ENCODE measurements at places on chromosomes 13 and 19. TPM values are rescaled to one million over a fixed set of nuclear protein-coding genes. Genes with fewer than 3 reads are reported as not detected.
A peak's percentile ranks its signal among the peaks of the same experiment; 100 is the strongest.

DNA sequence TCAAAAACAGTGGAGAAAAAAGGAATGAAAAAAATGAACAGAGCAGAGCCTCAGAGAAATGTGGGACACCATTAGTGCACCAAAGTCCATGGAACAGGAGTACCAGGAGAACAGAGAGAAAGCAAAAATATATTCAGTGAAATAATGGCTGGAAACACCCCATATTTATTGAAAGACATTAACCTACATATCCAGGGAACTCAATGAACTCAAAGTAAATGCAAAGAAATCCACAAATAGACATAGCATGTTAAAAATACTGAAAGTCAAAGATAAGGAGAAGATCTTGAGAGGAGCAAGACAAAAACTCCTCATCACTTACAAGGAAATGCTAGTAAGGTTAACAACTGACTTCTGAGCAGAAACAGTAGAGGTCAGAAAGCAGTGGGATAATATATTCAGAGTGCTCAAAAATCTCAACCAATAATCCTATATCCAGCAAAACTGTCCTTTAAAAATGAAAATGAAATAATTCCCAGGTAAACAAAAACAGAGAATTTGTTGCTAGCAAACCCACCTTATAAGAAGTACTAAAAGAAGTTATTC, 35.6 kb downstream of the METTL21C start:
- DNase-seq, result no peak
- no peak overlapping the region for H3K27ac ChIP-seq

- H3K36me3 ChIP-seq, result no peaks in the 10 kb centered on the region
- H3K4me3 ChIP-seq, result no peak overlapping the region
- no peaks in the 10 kb centered on the region for H3K27me3 ChIP-seq
- no peak for DNase-seq
Measured at GRCh38 chr13:32248801-32249200, 66.4 kb downstream of the ZAR1L start.

DNA sequence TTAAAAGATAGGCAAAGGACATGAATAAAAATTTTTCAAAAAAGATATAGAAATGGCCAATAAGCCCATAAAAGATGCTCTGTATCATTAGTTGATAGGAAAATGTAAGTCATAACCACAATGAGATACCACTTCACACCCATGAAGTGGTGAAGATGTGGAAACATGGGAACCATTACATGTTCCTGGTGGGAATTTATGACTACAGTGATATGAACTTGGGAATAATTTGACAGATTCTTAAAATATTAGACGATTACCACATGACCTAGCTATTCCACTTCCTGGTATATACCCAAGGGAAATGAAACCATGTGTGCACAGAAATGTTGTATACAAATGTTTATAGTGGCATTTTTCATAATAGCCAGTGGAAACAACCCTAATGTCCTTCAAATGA, 232.2 kb downstream of the GGACT start:
- no peaks in the 10 kb centered on the region for H3K27me3 ChIP-seq
- DNase-seq, result no peak
- no peak overlapping the region for H3K27ac ChIP-seq

Gene RASIP1
- total RNA-seq, result 0.57 TPM

DNA sequence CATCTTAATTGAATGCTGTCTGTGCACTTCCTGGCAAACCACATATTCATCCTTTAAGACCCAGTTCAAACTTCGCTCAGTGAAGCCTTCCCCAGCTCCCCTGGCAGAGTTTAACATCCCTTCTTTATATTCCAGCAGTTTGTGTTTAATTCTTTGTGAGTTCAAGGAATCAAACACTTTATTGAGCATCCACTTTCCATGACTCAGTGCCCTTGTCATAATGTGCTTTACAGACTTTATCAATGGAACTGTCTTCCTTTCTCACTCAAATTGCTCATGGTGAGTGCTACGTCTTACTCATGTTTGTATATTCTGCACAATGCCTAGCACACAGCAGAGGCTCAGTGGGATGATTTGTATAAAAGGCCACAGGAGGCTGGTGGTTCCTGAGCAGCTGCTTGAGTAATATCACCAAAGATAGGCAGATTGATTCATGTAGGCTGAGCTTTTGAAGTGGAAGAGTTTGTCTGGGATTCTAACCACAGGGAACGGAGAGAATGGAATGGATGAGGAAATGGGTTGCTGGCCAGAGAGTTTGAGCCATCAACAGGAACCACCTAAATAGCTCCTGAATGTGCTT, 44.2 kb downstream of the SERTM1 start:
- no peak for DNase-seq
- H3K27ac ChIP-seq, result no peak overlapping the region
- no peaks in the 10 kb centered on the region for H3K36me3 ChIP-seq

DNA sequence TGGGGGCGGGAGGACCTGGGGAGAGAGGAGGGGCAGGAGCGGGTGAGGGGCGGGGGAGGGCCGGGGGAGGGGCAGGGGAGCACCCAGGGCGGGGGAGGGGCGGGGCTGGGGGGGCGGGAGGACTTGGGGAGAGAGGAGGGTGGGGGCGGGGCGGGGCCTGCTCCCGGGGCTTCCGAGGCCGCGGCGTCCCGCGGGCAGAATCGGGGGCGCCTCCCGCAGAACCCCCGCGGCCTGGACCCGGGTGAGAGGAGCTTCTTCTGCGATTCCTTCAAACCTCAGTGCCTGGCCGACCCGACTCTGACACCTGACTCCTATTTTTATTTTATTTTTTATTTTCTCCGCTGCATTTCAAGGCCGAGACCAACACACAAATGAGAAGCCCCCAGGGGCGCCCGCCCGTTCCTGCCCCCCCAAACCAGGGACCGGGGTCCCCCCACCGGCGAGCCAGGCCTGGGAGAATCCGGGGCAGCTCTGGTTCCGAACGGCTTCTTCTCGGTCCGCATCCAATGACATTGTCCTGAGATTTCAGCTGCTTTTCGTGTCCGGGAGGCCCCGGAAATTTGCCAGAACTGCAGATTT, 470 bp upstream of the GRTP1 start:
- no peak overlapping the region for H3K27ac ChIP-seq
- peak overlapping the region; percentile 26 for H3K4me3 ChIP-seq
- no peaks in the 10 kb centered on the region for H3K36me3 ChIP-seq
- H3K4me1 ChIP-seq, result peaks cover 2% of the 10 kb centered on the region

GRCh38 chr13:108369412-108369811, 99.9 kb downstream of the TNFSF13B start:
- no peak for DNase-seq
- H3K4me3 ChIP-seq, result no peak overlapping the region
- no peak overlapping the region for H3K27ac ChIP-seq
- H3K4me1 ChIP-seq, result no peaks in the 10 kb centered on the region

Gene CALR3
- total RNA-seq, result not detected

DNA sequence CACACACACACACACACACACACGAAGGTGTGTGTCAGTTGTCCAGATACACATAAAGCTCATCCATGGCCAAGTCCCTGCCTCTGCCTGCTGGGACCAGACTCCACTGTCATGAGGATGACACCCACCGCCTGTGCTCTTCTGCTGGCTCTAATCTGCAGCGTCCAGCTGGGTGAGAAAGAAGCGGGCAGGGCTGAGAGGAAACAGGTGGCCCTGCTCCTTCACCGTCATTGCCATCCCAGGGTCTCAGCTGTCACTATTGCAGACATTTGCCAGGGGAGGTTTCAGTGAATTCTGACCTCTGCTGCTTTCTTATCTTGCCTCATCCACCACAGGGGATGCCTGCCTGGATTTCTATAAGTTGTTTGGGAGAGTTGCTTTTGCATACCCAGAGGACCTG, 31.4 kb downstream of the SCGB2B2 start:
- H3K4me1 ChIP-seq, result no peaks in the 10 kb centered on the region
- H3K27ac ChIP-seq, result no peak overlapping the region
- no peak overlapping the region for H3K4me3 ChIP-seq
- H3K36me3 ChIP-seq, result no peaks in the 10 kb centered on the region

Gene TRPC4
- 6.3 TPM for total RNA-seq

Gene HOMER3
- 68.8 TPM for total RNA-seq

DNA sequence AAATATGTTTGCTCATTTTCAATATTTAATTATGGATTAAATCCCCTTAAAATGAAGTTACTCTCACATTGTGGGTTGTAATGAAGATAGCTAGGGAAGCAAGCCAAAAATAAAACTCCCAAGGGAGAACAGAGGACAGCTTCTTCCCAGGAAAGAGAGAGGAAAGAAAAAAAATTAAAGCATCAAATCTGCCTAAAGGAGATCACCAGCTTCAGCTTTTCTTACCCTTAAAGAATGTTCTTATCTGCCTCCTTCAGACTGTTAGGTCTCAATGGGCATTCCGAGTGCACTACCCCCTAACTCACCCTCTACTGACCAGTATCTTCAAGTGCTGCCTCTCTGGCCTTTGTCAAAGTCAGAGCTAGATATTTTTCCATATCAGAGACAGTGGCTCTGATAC, 55.2 kb downstream of the XPO4 start:
- peaks cover 6% of the 10 kb centered on the region for H3K4me1 ChIP-seq
- no peak overlapping the region for H3K27ac ChIP-seq
- DNase-seq, result no peak
- H3K4me3 ChIP-seq, result no peak overlapping the region

- peaks cover 36% of the 10 kb centered on the region for H3K4me1 ChIP-seq
- DNase-seq, result no peak
- H3K4me3 ChIP-seq, result no peak overlapping the region
- no peaks in the 10 kb centered on the region for H3K27me3 ChIP-seq
Measured at GRCh38 chr19:28960586-28960985, 252.4 kb downstream of the UQCRFS1 start.

Gene PAF1
- 45.6 TPM for total RNA-seq

Gene FCAR
- total RNA-seq, result not detected

Gene RETN
- not detected for total RNA-seq

Gene KLHL1
- total RNA-seq, result not detected

DNA sequence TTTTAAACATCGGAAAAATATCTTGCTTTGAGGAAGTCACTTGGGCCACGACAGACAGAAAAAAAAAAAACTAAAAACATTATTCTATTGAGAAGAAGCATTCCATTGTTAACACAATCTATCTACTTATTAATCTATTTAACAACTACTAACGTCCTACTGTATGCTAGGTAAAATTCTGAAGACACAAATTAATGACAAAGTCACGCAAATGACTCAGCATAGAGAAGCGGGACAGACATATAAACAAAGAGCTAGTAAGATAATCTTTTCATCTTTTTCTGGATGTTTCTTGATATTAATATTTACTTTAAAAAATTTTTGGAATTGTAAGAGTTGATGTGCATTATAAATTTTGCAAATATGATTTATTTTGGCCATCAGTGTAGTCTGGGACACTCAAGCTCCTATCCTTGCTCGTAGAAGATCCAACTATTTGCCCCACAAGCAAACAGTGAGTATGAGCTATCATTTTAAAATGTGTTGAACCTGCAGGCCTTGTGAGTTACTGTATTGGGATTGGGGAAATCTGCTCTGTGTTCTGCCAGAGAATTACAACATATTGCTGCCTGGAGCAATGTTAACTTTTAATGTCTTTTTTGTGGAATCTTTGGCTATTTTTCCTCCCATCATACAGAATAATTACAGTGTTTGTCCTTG, 109.1 kb downstream of the PCDH9 start:
- no peak overlapping the region for H3K4me3 ChIP-seq
- H3K27me3 ChIP-seq, result no peaks in the 10 kb centered on the region
- peak overlapping the region; percentile 67 for H3K27ac ChIP-seq
- no peak for DNase-seq
- peaks cover 27% of the 10 kb centered on the region for H3K4me1 ChIP-seq

Gene IRF2BP1
- total RNA-seq, result 30.9 TPM

DNA sequence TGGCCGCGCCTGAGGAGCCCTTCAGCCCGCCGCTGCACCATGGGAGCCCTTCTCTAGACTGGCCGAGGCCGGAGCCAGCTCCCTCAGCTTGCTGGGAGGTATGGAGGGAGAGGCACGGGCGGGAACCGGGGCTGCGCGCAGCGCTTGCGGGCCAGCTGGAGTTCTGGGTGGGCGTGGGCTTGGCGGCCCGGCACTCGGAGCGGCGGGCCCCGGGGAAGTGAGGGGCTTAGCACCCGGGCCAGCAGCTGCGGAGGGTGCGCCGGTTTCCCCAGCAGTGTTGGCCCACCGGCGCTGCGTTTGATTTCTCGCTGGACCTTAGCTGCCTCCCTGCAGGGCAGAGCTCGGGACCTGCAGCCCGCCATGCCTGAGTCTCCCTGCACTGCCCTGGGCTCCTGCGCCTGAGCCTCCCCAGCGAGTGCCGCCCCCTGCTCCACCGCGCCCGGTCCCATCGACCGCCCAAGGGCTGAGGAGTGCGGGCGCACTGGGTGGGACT, 1890.0 kb upstream of the PCDH20 start:
- H3K27me3 ChIP-seq, result no peaks in the 10 kb centered on the region
- no peaks in the 10 kb centered on the region for H3K36me3 ChIP-seq
- H3K4me1 ChIP-seq, result no peaks in the 10 kb centered on the region
- H3K27ac ChIP-seq, result no peak overlapping the region
- H3K4me3 ChIP-seq, result no peak overlapping the region

Gene CGB5
- not detected for total RNA-seq

- peaks cover 3% of the 10 kb centered on the region for H3K4me1 ChIP-seq
- no peaks in the 10 kb centered on the region for H3K36me3 ChIP-seq
- no peak overlapping the region for H3K27ac ChIP-seq
- H3K4me3 ChIP-seq, result no peak overlapping the region
- DNase-seq, result no peak
Measured at GRCh38 chr13:24306632-24307031, 2.7 kb upstream of the C1QTNF9 start.

DNA sequence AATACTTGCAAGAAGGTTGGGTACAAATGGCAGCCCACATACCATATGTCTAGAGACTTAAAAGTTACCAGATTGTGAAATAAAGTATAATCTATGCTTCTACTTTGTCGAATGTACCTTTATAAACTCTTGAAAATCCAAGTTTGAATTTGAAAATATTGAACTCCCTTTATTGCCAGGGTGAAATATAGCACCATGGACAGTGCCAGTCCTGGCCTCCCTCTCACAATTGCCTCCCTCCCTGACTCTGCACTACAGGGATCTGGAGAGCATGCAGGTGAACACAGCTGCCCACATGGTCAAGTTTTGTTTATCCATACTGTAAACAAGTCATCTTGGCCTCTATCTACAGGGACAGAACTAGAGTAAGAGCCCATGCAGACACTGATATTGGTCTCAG, 394.1 kb upstream of the SLITRK6 start:
- H3K4me1 ChIP-seq, result no peaks in the 10 kb centered on the region
- H3K36me3 ChIP-seq, result no peaks in the 10 kb centered on the region
- H3K27ac ChIP-seq, result no peak overlapping the region

- peak within 1 kb of the TSS; percentile 97 for H3K4me3 ChIP-seq
- H3K4me1 ChIP-seq, result peaks cover 20% of the 10 kb centered on the region
- H3K27me3 ChIP-seq, result peaks cover 24% of the 10 kb centered on the region
- no peaks in the 10 kb centered on the region for H3K36me3 ChIP-seq
- peak; percentile 99 for DNase-seq
Measured at GRCh38 chr13:25286969-25287961, at the start of gene MTMR6. Gene MTMR6 (minus strand): TSS chr13:25287488. CDS start chr13:25287247, 241 bp downstream.

All from osteocyte (in vitro differentiated cells).